ENCODE measurements at places on chromosomes 1 and 21.

- DNase-seq, result no peak
Observed at GRCh38 chr1:195122497-195122896, 1485.7 kb downstream of the KCNT2 start.

DNA sequence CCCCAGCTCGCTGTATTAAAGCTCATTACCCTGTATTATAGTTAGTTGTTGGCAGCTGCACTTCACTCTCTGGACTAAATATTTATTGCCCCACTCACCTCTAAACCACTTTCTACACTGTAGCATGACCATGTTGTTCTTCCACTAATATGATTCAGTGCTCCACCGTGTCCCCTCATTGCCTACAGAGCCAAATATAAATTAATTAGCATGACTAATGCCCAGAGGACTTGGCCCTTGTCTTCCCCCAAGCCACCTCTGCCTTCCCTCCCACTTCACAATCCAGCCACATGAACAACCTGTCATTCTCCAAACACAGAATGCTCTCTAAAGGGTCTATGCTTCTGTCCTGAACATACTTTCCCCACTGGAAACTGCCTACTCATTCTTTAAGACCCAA lies 276.5 kb downstream of the PLPP3 start:
- no peak for DNase-seq

DNA sequence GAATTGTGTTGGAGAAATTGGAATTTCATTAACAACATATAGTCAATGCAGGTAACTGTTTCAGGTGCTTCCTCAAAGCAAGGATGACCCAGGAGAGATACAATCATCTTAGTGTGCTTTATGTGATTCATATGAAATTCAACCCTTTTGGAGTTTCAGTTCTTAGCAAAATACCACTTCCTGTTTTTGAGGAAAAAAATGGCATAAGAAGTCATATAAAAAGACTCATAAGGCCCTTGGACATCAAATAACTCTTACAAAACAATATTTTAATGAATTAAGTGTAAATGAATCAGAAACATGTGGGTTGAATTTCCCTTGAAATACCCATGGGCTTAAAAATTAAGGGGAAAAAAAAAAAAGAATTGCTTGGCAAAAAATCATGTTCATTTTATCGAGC lies 926.6 kb downstream of the LTN1 start:
- DNase-seq, result no peak

- no peak for DNase-seq
Observed at GRCh38 chr1:4000811-4001251, 100.8 kb upstream of the C1orf174 start.
